ENCODE measurements at places on chromosomes 2 and 18.
A peak's percentile ranks its signal among the peaks of the same experiment; 100 is the strongest.

- no peak for DNase-seq
These were observed 239.9 kb upstream of the ID2 start for GRCh38 chr2:8441986-8442385.

DNA sequence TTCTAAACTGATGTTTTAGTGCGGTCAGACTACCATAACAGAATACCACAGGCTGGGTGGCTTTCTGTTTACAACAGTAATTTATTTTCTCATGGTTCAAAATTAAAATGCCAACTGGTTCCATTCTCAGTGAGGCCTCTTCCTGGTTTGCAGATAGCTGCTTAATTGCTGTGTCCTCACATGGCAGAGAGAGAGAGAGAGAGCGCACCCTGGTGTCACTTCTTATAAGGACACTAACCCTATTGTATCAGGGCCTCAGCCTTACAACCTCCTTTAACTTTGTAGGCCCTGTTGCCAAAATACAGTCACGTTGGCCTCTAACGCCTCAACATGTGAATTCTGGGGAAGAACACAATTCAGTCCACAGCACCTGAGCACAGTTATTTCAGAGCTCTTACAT is 37.5 kb upstream of the ZNF385B start:
- peak; percentile 67 for DNase-seq

- DNase-seq: no peak
These were observed 103.2 kb upstream of the WDR75 start for GRCh38 chr2:189338115-189338514.

DNA sequence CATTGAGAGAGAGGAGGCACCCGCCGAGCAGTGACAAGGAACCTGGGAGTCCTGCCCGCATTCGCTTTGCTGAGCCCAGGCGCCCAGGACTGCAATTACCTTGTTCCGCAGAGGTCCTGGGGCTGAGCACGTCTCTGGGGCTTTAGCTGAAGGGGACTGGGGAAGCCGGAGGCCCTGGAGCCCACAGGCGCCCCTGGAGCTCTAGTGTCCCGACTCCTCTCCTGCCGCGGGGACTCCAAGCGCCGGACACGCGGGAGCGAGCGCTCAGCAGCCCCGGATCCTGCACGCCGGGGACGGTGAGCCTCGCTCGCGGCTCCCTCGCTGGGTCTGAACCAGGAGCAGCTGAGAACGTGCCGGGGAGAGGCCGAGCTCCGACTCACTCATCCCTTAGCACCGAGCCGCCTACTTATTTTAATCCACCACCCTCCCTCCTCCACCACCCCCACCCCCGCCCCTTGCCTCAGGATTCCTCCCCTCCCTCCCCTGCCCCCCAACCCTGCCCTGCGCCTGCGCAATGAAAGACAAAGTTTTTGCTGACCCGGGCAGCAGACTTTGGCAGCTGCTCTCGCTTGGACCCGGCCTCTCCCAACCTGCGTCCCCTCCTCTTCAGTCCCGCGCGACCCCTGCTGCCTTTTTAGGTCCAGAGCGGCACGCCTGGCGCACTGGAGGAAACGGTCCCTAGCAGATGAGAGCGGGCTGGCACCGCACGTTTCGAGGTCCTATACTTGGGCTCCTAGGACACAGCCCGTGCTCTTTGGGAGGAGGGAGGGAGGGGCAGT is at the start of gene OSR1:
Gene OSR1, minus strand, starts transcription at position 382 of the 779 bp plus-strand sequence. CDS start 4,818 bp downstream, outside the sequence.
- no peak for DNase-seq

- DNase-seq: no peak
These were observed 52.7 kb downstream of the SMAD4 start for GRCh38 chr18:51082571-51083267.

DNA sequence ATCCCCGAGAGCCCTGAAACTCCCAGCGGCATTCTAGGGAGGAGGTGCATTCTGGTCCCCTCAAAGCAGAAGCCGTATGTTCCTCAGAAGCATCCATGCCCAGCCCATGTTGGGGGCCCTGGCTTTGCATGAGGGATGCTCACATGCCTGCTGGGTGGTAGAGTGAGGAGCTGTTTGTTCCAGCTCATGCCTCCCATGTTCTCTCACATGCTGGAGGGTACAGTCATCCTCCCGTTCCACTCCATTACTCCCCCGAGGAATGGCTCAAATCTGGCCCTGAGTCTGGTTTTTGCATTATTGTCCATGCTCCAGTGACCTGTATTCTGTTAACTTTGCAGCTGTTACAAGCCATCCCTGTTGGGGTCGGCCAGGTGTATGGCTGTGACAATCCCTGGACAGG is 24.1 kb downstream of the SLC14A2 start:
- DNase-seq: no peak

GRCh38 chr18:56542476-56542875 is 95.9 kb downstream of the TXNL1 start:
- no peak for DNase-seq

DNA sequence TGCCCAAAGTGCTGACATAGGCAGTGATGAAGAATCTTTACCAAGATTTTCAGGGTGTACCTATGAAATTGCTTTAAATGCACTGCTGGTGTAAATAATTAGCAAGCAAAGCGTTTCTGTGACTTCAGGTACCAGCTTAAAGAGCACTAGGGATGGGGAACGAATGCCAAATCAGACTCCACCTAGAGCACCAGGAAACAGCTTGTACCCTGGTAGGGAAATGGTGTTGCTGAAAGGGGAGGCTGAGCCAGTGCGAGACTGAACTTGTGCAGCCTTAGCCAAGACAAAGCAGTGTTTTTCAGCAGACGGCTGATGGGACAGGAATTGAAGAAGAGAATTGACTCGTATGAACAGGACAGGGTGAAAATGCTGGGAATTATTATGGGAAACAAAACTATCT is 65.6 kb downstream of the TWSG1 start:
- no peak for DNase-seq

DNA sequence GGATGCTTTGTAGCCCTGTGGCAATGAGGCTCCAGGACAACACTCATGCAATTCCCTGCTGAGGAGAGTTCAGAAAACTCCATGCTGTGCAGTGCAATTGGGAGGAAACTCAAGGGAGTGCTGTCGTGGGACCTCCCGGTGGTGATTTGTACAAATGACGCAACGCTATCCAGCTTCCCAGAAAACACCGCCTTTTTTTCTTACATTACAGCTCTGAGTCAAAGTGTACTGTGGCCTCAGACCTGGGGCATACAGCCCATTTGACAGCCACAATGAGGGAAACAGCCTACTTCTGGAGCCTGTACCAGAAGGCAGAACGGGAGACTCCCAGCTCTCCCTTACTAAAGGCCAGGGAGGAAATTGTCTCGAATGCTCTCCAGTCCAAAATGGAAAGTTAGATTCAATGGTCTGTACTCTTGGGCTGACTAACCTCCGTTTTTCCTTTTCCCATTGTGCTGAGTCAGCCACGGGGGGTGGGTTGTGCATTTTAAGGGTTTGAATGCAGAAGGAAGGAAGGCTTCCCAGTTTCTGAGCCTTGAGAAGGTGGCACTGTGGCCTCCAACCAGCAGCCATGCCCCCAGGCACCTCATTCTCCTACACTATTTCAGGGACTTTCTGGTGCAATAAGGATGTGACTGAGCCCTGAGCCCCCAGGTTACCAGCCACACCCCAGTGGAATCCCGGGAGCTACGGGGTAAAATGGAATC is 16.4 kb upstream of the CYP1B1 start:
- peak; percentile 42 for DNase-seq

GRCh38 chr2:130920415-130921163 is 83.9 kb downstream of the ARHGEF4 start:
- peak; percentile 44 for DNase-seq

- DNase-seq: no peak
These were observed 20.2 kb downstream of the ZCCHC2 start for GRCh38 chr18:62543021-62543420.

DNA sequence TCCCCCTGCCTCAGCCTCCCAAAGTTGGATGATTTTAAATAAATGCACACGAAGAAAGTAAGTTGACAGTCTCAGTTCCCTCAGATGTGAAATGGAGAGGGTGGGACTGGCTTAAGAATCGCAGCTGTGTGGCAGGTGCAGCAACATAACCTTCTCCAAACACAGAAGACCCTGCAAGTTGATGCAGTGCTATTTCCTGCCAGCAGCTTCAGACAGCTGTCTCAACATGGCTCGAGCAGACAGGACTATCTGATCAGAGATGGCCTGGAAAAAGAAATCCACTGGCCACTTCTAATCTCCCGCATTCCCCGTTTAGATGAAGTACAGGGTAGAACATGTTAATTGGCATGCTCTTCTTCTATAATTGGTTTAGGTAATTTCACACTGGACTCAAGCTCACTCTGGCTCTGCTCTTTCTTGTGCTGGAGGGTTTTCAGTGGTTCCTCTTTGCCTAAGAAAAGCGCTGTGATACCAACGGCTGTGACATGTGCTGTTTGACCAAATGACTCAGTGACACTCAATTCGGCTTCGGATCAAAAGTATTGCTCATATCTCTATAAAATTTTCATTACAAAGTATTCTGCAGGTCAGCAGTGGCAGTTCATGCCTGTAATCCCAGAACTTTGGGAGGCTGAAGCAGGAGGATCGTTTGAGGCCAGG is 40.2 kb downstream of the MYOM1 start:
- DNase-seq: no peak

DNA sequence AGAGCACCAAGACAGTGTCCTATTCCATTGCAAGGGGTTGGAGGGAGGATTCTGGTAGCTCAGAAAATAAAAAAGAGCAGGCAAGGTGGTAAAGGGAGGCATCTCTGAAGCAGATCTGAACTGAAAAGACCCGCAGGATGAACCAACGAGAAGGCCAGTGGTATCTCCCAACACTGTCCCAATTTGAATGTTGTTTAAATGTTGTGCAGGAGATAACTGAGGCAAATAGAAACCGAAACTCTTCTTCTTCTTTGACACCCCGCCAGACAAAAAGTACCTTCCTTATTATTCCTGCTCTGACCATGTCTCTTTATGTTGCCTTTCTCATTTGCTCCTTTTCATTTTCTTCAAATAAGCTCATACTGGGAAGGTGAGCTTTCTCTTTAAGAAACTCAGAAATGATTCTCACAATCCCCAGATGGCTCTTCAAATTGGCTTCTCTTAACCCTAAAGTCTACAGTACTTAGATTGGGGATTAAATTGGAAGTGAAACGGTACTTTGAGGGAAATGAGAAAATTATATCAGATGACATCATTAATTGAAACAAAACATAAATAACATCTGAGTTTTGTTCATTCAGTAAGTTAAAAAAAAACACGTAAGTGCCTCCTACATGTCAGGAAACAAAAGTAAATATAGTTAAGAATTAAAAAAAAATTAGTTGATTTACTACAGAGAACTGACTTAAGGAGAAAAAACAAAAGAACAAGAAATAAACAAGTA is 143.6 kb downstream of the WDPCP start:
- no peak for DNase-seq

DNA sequence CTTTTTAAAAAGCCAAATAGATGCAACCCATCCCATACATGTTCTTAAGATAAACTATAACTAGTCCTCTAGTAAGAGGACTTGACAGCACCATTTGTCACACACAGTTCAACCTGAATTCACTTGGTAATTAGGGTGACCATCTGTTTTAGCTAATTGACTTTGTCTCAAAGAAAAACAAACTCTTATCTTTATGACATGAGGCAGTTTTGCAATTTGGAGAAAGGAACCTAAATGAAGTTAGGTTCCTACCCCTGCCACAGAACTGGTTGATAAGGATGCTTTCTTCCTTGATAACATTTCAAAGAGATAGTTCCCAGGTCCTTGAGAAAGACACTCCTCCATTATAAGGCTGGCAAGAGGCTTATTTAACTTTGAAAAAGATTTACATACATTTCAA is 57.4 kb upstream of the LRRTM1 start:
- DNase-seq: no peak

- no peak for DNase-seq
These were observed 39.8 kb upstream of the EVA1A start for GRCh38 chr2:75600461-75601011.

DNA sequence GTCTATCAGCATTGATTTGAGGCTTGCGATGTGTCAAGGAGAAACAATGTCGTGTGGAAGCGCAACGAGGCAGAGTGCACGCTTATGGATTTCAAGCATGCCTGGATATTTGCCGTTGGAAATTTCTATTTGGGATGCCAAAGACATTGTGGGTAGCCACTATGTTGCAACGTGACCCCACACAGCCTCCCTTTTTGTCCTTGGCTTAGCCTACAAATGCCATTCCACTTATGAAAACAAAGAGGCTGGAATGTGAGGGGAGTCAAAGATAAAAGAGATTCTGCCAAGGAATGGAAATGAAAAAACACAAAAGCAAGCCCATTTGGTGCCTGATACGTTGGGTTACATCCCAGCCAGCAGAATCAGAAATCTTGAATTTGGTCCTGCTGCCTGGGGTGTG is 721.2 kb downstream of the GALR1 start:
- no peak for DNase-seq

DNA sequence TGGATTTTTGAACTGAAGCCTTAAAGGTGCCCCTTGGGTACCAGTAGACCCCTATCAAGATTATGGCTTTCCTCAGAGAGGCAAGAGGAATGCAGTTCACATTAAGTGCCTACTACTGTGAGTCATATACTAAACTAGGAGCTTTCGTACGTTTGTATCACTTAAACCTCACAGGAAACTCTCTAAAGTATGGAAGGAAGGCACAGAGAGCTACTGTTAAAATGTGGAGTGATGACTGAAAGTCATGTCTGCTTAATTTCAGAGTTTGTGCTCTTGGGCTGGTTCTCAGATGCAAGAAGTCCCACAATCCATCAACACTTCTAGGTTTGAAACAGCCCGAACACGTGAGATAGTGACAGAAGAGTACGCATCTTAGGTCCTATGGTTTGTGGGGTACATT is 4.7 kb downstream of the PLCL1 start:
- DNase-seq: no peak

DNA sequence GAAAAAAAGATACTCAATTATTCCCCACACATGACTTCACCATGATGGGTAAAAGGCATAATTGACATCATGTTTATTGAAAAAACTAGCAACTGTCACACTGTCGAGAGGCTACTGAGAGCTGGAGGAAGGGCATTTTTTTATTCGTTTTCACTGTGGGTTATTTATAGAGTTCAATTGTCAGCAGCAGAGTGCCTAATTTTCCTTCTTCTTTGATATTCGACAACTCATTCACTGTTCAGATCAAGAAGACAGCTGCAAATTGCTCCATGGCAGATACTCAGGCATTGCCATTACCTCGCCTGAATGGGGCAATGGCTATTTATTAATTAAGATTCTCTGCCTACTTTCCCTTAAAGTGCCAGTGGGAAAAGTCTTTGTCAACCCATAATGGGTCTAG is 197.5 kb upstream of the NRP2 start:
- no peak for DNase-seq

GRCh38 chr2:106847366-106847765 is 38.6 kb downstream of the ST6GAL2 start:
- DNase-seq: no peak

All from H4 (cell line).